ENCODE measurements at places on chromosomes 5 and 9. TPM values are rescaled to one million over a fixed set of nuclear protein-coding genes. Genes with fewer than 3 reads are reported as not detected.

- DNase-seq: no peak
Measured at GRCh38 chr5:60959156-60959555, 14.2 kb downstream of the NDUFAF2 start.

Gene TMOD1
- total RNA-seq: 77.6 TPM

DNA sequence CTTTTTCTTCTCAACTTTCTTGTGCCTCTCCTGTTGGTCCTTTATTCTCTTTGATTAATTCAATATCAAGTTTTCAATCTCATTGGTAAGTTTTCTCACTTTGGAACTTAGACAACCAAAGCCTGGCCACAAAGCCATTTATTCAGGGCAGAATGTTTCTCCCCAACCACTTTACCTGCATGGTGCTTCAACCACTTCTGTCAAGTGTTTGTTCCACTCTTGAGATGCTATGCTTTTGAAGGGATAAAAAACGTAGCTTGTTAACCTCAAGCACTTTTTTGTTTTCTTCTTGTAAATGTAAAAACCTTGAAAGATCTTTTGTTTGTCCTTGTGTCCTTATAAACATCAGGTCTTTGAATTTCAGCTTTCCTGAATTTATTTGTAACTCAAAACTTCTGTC is 966.7 kb downstream of the MAT2B start:
- no peak for DNase-seq

Gene CNOT6
- total RNA-seq: 24.8 TPM

GRCh38 chr5:35938568-35939227 is at the start of gene CAPSL:
Gene CAPSL, minus strand, starts transcription at chr5:35938622. Its CDS starts 17,502 bp downstream, at chr5:35921120.
- no peak for DNase-seq

Gene ASPN
- 122 TPM for total RNA-seq

DNA sequence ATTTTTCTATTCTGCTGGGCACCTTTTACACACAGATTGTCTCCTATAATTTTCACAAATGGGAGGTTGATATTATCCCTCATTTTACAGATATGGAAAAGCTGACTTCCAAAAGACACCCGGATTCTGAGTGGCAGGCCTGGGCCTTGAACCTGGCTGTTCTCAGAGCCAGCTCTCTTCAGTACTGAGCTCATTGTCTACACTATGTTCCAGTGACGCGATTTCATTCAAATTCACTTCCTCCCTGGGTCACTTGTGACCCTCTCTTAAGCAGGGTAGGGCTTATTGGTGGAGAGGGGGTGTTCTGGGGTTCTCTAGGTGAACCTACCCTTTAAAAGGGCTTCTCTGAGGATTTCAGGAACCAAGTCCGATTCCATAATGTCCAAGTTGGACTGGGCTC is 70.2 kb downstream of the ANKRD33B start:
- no peak for DNase-seq

- no peak for DNase-seq
Measured at GRCh38 chr9:14992516-14992915, 82.3 kb upstream of the FREM1 start.

DNA sequence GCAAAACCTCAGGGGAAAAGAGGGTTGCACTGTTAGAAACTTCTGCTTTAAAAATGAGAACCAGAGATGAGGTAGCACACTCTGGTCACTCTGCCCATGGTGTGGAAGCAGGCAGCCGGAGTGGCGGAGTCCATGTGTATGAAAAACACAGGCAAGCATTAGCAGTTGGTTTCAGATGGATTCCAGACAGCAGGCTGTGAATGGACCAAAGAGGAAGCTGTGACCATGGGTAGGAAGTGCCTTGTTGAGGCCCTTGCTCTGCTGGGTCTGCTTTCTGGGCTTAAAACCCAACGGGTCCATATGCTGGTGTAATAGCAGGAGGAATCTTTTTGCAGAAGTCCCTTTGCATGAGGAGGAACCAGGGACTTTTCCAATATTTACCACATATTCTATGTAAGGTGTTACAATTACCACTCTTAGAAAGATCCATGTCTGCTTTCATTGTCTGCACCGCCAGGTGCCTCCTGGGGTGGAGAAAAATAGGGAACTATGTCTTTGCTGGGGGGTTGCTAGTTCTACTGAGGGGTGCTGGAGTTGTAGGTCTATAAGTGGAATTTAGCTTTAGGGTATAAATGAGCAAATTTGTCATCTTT is 77.0 kb downstream of the ANKRD55 start:
- DNase-seq: no peak
